ENCODE measurements at places on chromosomes 1 and 21.

DNA sequence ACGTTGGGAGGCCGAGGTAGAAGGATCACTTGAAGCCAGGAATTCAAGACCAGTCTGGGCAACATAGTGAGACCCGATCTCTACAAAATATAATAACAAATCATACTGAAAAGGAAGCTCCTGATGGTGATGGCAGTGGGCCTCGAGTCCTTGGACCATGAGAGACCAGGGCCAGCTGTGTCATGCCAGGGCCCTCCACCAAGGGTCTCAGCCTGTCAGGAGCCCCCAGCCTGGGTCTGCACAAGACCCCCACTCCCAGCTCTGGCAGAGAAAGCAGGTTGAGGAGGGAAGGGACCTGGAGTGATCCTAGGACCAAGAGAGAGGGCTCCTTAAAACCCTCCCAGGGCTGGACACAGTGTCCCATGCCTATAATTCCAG is 6.7 kb upstream of the CTRC start:
- no peak for DNase-seq

GRCh38 chr1:8926707-8927694 is 18.7 kb upstream of the CA6 start:
- no peak for DNase-seq

GRCh38 chr21:42238185-42238934 is 19.4 kb downstream of the ABCG1 start:
- DNase-seq = no peak

DNA sequence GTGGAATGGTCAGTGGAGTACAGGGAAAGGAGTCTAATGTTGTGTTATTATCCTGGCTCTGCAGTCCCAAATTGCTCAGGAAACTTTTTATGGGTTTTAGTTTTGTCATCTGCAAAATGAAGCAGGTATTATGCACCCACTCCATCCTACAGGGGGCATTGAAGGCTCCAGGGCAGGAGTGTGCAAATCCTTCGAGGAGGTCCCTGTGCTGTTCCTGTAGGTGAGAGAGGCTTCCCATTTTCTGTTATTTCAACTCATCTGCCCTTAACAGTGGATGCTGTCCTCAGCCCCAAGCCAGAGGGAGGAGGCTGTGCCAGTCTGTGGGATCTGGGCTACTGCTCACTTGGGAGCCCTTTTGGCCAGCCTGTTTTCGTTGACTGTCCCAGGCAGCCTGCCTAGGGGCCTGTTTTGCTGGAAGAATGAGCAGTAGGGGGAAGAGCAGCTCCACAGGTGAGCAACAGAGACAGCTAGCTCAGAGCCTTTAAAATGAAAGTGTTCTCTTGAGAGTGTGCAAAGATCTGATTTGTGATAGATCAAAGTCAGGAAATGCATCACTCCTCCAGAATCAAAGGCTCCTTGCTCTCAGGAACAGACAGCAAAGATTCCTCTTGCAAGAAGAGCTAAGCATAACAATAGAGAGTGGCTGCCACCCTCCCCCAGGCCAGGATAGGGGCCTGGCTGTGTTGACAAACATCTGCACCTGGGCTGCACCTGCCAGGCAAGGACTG is 317.6 kb upstream of the PROX1 start:
- DNase-seq = no peak

DNA sequence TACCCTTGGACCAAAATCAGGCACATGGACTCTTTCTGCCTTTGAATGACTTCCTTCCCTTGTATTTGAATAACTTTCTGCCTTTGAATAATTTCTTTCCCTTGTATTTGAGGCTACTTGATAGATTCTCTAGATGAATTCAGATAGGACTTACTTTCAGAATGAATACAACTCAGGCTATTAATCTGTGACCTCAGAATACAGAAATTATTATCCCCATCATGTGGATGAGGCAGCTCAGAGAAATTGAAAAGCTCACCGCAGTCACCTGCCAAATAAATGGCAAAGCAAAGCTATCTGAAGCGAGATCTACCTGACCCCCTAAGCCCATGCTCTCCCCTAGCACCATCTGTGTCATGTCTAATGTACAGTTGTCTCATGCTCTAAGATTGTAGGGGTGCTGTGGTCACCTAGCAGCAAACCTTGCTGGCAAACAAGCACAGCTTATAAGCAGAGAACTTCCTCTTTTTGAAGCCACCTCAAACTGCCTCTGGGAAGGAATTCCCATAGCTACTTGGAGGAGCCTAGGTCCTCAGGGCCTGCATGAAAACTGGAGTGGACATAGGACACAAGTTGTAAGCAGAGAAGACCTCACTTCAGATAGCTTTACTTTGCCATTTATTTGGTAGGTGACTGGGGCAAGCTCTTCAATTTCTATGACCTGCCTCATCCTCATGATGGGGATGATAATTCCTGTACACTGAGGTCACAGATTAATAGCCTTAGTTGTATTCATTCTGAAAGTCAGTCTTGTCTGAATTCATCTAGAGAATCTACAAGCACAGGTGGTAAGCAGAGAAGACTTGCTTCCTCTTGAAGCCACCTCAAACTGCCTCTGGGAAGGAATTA is 66.1 kb downstream of the FASLG start:
- peak; percentile 57 for DNase-seq

GRCh38 chr1:162859191-162859590 is 1.8 kb downstream of the CCDC190 start:
- no peak for DNase-seq

GRCh38 chr1:30759718-30760281 is 2.2 kb upstream of the LAPTM5 start:
- no peak for DNase-seq

GRCh38 chr1:206860165-206860564 is 5.3 kb upstream of the IL20 start:
- DNase-seq = no peak

DNA sequence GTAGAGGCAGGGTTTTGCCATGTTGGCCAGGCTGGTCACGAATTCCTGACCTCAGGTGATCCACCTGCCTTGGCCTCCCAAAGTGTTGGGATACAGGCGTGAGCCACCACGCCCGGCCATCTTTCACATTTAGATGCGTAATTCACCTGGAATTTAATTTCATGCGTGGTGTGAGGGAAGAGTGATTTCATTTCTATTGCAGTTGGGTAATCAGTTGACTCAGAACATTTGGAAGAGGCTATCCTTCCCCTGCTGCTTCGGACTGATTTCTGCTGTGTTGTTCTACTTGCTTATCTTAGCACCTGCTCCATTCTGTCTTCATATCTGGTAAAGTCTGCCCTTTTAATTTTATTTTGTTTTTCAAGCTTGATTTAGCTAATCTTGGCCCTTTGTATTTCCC is 19.1 kb downstream of the DIP2A start:
- DNase-seq = no peak

DNA sequence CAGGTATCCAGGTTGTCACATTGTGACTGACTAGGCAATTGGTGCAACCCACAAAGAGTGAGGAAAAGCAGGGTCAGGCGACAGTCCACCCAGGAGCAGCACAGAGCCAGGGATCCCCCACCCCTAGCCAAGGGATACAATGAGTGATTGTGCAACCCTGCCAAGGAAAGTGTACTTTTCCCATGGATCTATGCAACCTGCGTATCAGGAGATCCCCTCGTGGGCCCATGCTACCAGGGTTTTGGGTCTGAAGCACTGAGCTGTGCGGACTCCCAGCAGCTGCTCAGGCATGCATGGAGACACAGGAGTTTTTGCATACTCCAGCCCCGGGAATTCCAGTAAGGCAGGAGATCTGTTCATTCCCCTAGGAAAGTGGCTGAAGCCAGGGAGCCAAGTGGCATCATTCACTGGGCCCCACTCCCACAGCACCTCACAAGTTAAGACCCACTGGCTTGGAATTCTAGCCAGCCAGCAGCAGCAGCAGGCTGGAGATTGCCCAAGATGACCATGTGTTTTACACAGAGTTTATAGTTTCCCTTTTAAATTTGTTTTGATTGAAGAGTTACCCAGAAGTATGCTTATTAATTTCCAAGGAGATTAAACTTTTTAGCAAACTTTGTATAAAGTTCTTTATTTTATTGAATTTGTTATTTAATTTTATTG is 136.0 kb downstream of the LTN1 start:
- no peak for DNase-seq

- DNase-seq = peak; percentile 80
Observed at GRCh38 chr1:9787702-9788101, 36.1 kb downstream of the CLSTN1 start.

DNA sequence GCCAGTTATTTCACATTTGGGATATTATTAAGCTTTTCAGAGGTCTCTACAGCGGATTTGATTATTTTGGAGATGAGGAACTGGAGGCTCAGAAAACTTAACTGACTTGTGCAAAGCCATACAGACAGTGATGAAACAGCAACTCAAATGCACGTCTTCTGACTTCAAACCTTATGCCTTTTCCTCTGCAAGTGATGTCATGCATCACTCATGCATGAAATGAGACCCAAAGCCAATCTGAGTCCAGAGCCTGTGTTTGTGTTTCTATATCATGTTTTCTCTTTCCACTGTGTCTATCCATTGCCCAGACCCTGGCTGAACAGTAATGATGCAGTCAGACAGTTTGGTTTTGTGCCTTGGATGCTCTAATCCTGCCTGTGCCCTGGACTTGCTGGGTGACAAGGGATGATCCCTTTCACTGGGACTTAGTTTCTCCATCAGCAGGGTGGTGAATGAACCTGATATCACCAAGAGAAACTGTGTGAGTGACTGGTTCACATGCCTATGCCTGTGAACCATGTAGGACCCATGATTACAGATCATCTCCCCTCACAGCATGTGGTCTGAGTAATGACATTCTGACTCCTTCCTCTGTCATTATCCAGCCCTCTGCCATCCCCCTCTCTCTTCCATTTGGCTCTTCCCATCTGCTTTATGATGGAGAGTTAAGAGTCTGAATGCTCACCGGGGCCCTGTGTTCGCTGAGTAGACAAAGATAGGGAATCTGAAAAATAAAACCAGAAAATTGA is 33.4 kb downstream of the SLAMF6 start:
- no peak for DNase-seq

- DNase-seq = no peak
Observed at GRCh38 chr1:171576144-171576543, 45.9 kb upstream of the MYOCOS start.

GRCh38 chr1:245023222-245023621 is 131.6 kb upstream of the KIF26B start:
- DNase-seq = no peak

DNA sequence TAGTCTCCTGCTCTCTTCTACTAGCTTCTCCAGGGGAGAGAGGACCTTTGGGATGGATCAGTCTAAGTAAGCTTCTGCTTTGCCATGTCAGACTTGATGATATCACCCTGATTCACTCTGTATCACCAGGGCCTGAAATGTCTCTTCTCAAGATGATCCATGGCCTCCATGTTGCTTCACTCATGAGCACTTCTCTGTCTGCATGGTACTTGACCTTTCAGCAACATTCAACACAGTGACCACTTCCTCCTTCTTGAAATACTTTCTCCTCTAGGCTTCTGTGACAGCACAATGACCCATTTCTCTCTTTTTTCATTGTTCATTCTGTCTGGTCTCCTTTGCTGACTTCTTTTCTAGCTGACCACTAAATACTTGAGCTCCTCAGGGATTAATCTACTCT is 35.3 kb upstream of the NGF start:
- DNase-seq = no peak

DNA sequence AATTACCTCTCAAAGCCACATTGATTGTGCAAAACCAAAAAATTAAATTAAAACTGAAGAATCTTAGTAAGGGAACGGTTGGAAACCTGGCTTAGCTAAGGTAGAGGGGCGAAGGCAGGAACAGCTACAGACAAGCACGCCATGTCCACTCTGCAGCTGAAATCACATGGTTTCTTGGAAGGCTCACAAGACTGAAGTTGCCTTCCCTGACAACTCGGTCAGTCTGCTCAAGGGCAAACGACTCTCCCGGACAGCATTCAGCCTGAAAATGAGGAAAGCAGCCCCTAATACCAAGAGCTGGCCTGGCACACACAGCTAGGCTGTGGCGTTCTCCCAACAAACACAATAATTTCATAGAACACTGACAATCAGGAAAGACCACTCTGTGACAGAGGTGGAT is 22.7 kb upstream of the BECN2 start:
- no peak for DNase-seq

DNA sequence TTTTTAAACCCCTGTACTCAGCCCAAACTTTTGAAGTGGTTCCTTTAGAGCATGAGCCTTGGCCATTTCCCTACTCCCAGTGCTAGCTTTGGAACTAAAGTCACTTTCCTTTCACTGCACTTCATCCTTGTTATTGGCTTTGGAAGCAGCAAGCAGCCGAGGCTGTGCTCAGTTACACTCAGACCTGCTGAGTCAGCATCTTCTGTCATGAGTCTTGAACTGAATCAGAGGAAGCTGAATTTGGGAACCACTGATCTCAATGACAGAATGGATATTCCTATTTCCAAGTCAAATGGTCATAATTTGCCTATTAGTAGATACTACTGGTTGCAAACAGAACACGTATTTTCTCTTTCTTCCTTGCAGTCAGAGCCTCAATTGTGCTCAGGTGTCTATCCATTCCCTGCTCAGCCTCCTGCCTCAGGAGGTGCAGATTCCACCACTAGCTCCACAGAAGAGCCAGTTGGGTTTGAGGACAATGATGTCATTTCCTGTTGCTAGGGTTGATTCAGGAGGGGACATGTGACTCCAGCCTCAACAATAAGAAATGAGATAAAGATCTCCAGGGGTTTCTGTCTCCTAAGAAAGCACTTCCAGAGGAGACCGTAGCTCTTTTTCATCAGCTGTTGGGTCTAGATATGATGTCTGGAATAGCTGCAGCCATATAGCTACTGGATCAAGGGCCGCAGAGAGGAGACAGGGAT is 44.9 kb upstream of the NTPCR start:
- no peak for DNase-seq

- no peak for DNase-seq
Observed at GRCh38 chr1:35112668-35113067, 33.5 kb downstream of the ZMYM1 start.

GRCh38 chr1:117143172-117143571 is 21.6 kb upstream of the TRIM45 start:
- no peak for DNase-seq

- DNase-seq = no peak
Observed at GRCh38 chr1:15755646-15756040, 3.0 kb upstream of the FBLIM1 start.

DNA sequence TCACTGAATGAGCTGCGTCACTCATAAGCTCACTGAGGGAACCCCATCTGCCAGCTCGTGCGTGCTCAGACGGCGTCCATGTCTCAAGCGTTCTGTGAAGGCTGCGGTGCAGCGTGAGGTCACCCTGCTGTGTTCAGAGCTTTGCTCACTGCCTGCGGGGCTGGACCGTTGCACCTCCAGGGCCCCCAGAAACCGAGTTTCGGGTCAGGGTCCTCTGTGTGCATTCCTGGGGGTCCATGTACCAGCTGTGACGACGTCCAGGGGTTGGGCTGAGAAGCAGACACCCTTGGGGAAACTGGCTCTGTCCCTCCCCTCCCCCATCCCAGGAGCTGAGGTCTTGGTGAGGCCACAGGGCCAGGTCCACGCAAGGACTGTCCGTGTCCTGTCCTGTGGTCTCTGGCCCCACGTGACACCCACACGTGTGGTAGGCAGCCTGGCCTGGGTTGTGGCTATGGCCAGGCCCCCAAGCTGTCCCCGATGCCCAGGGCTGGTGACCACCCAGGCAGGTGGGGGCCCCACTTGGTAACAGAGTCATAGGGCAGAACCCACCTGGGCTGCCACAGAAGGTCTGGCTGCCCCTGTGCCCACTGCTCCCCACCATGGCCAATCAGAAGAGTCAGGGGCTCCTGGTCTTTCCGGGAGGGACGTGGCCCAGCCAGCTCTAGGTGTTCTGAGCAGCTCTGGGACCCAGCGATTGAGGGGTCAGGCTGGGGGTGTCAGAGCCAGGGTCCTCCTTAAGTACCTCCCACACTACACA is 24.4 kb downstream of the FTCD start:
- no peak for DNase-seq

Measured in GM12864 (cell line).